ENCODE measurements at places on chromosomes 3 and 15.
A peak's percentile ranks its signal among the peaks of the same experiment; 100 is the strongest.

GRCh38 chr3:15527031-15527459 is 5.5 kb upstream of the COLQ start:
- DNase-seq, result peak; percentile 21

GRCh38 chr15:80242132-80242769 is 9.8 kb downstream of the CTXND1 start:
- DNase-seq, result peak; percentile 39

DNA sequence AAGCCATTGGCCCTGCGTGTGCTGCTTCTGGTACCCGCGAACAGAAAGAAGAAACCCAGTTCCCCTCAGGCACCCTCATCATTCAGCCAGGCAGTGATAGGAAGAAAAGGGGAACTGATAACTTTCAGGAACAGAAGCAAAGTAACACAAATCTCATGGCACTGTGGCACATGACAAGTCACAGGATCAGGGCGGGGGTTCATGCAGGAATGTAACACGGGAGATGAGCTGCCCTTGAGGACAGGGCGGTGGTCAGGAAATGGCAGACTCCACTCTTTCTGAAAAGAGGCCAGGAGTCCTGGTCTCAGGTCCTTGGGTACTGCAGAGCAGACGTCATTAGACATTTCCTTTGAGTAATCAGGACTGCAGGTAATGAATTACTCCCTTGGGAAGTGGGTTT is 95.5 kb downstream of the CCNL1 start:
- no peak for DNase-seq

DNA sequence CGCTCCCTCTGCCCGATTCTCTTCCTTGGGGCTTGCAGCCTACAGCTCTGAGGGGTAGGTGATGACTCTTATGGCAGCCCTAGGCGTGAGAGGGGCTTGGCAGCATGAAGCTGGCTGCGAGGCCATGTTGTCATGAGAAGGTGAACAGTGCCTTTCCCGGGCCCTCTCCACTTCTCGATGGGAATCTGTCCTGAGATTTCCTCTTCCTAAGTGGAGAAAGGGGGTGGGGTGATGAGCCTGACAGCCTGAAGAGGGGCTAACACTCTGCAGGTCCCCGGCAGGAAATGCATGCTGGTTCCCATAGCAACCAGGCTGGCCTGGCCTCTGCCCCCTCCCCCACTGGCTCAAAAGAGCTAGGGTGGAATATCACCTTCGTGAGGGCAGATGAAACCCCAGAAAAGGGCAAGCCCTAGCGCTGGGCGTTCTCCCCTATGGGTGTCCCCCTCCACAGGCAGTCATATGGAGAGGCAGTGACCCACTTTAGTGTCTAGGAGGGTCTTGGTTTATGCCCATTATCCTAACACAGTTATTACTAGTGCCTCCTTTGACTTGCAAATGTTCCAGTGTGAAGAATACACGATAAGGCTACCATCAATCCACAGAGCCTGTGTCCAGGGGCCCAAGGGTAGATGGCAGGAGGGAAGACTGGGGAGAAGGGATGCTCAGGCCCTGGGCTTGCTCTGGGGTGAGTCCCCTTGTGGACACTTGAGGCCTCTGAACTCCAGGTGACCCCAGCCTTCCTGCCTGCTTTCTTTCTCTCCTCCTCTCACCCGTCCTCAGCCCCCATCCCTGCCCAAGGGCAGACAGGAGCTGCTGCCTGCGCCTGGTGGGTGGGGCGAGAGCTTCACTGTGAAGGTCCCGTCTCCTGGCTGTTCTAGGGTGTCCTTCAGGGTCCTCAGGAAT is 13.2 kb downstream of the EPHB3 start:
- DNase-seq, result no peak

- no peak for DNase-seq
These were observed 11.2 kb downstream of the SH2D7 start for GRCh38 chr15:78103406-78104118.

DNA sequence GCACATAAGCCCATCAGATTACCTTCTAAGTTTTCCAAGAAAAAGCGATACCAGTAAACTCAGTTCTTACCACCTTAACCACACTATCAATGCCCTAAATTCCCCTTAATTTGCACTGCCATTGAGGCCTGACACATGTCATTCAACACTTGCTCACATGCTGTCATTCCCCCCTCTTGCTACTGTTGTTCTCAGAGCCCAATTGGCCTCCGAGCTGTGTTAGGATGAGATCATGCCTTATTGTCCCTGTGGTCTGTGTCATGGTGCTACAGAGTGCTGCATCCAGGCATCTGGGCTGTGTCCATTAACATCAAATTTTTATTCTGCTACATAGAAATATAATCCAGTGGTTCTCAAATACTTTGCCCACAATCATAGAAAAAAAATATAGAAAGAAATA is 213.6 kb downstream of the SSR3 start:
- DNase-seq, result no peak
